ENCODE measurements at places on chromosomes 7 and 10.

DNA sequence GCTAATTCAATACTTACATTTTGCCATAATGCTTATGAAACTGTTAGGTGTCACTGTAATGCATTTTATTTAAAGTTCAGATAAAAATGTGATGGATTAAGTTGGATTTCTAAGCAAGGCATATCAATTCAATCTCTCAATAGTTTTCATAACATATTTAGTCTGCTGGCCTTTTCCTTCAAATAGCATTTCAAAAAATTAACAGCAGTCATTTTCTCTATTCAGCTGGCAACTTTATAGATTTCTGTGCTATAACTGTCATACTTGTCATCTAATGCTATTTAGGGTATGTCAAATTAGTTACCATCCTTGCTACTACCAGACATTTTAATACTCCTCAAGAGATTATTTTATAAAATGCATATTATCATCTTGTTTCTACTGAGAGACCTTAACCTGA is 4.3 kb downstream of the GAD2 start:
- no peak for DNase-seq

GRCh38 chr7:124489925-124490324 is 275.7 kb downstream of the GPR37 start:
- DNase-seq: no peak

DNA sequence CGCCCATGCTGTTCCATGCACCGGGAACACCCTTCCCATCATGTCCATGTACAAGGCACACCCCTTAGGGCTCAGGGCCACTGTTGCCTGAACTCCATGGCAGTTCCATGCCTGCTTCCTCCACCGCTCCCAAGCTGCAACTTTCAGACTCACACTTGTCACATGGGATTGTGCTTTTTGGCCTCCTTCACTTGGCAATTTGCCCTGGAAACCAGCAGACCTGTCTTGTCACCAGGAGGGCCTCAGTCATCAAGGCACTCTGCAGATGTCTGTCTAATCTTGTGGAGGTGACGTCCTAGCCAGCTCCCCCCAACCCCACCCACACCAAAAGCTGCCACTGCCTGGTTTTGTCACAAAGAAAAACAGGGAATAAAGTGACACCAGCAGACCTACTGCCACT is 47.5 kb downstream of the CARD11 start:
- DNase-seq: no peak

- DNase-seq: no peak
Observed at GRCh38 chr7:117076426-117076943, 123.2 kb downstream of the ST7 start.

- no peak for DNase-seq
Observed at GRCh38 chr10:620417-620816, 69.1 kb downstream of the DIP2C start.

GRCh38 chr7:93902777-93903423 is 3.5 kb upstream of the GNGT1 start:
- no peak for DNase-seq

- no peak for DNase-seq
Observed at GRCh38 chr7:47478017-47478344, 103.9 kb downstream of the TNS3 start.

DNA sequence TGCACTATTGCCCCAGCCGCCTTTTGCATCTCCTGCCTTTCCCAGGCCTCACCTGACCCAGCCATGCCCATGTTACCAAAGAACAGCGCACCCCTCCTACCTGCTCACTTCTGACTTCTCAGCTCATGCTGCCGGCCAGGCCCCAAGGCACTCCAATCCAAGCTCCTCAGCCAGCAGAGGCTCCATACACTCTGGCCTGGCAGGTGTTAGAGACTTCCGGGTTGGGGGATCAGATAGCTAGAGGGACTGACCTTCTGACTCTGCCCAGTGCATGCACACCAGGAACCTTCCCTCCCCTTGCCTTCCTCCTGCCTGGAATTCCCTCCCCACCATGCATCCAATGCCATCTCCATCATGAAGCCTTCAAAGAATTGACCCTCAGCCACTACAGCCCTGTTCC is 56.2 kb upstream of the ZMIZ1 start:
- no peak for DNase-seq

DNA sequence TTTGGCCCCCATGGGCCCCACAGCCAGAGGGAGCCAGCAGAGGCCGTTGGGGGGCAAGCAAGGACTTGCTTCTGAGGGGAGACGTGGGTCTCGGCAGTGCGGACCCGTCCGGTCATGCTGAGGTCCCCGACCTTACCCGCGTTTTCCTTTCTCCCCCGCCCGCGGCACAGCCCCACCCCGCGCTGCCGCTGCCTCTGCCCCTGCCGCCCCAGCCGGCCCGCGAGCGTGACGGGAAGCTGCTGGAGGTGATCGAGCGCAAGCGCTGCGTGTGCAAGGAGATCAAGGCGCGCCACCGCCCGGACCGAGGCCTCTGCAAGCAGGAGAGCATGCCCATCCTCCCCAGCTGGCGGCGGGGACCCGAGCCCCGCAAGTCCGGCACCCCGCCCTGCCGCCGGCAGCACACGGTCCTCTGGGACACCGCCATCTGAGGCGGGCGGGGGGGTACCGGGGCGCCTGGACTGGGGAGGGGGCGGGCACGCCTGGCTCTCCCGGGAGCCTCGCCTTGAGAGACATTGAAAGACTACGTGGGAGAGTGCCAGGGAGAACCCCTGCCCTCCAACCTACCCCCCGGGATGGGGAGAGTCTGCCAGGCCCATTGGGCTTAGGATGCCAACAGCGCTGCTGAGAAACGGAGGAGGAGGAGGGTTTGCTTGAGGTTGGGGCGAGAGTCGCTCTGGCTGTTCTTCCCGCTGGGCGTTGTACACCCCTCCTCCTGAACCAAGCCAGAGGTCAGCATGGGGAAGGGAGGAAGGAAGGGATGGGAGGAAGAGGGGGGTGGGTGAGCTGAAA is 9.9 kb downstream of the NYAP1 start:
- DNase-seq: peak; percentile 70

DNA sequence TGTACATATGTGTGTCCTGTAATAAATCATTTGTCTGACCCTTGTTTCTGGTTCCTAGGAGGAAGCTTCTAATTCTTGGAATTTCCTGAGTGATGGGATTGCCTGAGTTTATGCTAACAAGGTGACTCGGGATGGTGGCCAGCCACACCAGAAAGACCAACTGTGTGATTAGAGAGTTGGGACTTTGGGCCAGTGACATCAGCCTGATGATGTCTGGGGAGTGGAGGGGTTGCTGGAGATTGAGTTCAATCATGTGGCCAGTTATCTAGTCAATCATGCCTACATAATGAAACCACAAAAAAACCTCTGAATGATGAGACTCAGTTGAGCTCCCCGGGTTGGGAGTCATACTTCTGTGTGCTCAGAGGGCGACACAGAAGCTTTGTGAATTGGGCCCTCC is 23.5 kb upstream of the CARD11 start:
- DNase-seq: no peak

DNA sequence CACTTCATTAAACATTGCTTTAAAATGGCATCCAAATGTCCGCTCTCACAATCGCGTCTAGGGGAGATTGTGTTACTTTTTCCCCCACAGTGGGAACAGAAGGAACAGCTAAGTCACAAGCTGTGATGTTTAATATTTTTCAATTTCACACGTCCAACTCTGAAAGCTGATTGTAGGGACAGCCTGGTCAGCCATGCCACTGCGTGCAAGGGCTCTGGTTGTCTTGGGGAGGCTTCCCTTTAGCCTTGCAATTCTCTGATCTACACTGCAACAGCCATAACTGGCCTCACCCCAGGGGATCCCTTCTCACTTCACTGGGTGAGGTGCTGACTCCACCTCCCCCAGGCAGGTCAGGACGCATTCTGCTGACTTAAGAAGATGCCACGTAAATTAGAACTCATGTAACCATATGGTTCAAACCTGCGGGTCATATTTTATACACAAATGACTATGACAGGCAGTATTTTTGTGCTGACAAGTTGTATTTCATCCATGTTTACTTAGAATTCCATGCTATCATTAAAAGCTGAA is 425.2 kb upstream of the NFE2L3 start:
- DNase-seq: no peak

DNA sequence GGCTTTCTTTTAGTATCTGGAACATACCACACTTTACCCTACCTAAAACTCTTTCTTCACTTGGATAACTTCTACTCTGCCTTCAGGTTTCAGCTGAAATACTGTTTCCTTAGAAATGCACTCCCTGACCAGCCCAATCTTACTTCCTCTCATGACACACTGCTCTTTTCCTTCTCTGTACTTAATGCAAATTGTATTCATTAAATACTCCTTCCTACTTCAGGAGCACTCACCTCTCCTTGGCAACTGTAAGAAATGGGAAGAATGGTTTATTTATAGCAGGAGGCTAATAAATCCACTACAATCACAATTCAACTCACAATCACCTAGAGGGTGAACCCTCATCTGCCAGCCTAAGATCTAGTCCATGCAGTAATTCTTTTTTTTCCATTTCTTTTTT is 15.2 kb downstream of the ZCWPW1 start:
- DNase-seq: no peak

- DNase-seq: peak; percentile 50
Observed at GRCh38 chr7:29866490-29866930, 60.2 kb downstream of the WIPF3 start.

GRCh38 chr10:45354261-45354660 is 19.8 kb upstream of the ALOX5 start:
- peak; percentile 28 for DNase-seq

DNA sequence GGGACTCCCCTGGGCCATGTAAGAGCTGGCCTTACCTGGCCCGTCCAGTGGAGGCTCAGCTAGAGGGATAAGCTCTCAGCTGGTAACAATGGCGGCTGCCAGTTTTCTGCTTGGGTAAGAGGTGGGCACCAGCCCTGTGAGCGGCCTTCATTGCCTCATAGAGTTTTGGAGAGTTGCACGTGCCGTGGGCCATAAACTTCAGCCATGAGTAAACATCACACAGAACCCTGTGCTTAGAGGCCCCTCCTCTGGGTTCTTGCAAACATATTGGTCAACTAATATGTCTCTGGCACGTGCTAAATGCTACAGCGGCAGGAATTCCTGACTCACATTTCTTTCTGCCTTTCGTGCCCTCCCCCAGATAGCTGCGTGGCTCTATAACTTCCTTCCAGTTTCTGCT is 103.9 kb upstream of the LEP start:
- no peak for DNase-seq

GRCh38 chr10:8365935-8366911 is 311.7 kb downstream of the GATA3 start:
- DNase-seq: no peak

DNA sequence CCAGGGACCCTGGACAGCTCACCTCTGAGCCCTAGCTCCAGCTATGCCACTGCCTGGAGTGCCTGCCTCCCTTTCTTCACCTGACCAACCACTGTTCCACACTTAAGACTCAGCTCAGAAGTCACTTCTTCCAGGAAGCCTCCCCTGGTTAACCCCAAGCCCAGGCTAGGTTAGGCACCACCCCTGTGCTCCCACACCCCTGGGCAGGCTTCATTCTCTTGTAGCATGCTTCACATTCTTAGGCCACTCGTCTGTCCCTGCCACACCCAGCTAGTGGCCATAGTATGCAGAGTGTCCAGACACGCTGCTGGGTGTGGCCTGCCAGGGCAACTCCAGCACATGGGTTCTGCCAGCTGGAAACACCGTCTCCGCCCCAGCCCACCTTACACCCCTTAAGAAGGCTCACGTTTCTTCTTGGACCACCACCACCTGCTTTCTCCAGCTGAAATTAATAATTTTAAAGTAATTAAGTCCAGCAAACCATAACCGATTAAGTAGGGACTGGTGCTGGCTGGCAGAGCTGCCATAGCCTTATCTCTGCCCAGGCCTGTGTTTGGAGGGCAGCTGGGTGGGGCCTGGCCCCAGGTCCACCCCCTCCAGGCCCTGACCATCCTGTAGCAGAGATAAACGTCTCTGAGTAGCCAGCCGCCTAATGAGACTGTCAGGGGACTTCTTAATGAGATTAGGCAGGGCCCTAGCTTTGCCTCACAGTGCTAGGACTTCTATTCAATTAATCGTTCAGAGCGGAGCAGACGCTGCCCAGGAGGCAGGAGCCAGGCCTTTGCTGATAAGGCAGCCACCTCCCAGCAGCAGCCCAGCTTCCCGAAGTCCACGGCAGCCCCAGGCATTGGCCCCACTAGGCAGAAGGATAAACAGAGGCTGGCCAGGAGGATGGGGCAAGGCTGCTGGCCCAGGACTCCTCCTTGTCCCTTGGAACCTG is 20.5 kb downstream of the GRID1 start:
- DNase-seq: no peak

- DNase-seq: no peak
Observed at GRCh38 chr7:50491943-50492342, 41.8 kb upstream of the FIGNL1 start.

GRCh38 chr10:16942381-16943078 is 125.3 kb upstream of the RSU1 start:
- no peak for DNase-seq

Data from putamen (tissue), 1 donor.